ENCODE measurements at places on chromosomes 11 and 22.

DNA sequence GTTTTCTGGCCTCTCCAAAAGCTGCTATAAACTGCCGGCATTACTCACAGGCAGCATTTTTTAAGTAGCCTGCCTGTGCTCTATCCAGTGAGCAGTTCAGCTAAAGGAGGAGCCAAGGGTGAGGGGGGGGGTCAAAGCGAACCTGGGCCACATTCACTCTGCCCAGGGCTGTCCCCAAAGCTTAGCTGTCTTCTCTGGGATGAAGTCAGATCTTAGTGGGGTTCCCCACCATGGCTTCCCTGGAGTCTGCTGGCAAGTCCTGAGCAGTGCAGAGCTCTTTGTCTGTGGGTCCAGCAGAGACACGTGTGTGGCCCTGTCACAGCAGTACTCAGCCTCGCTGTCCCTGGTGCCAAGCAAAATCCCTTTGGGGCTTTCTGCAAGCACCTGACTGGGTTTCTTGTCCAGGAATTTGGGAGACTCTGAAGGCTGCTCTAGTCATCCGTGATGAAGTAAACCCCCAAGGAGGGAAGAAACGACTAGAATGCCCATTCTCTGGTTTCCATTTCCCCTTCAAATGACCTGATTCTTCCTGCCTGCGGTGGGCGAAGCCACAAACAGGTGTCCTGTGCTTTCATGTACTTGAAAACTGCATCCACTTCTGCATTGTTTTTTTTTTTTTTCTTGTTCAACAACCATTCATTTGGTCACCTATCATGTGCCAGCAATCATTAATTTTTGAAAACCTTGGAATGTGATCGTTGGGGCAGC lies 2.6 kb downstream of the KCNJ5 start:
- DNase-seq, result no peak

DNA sequence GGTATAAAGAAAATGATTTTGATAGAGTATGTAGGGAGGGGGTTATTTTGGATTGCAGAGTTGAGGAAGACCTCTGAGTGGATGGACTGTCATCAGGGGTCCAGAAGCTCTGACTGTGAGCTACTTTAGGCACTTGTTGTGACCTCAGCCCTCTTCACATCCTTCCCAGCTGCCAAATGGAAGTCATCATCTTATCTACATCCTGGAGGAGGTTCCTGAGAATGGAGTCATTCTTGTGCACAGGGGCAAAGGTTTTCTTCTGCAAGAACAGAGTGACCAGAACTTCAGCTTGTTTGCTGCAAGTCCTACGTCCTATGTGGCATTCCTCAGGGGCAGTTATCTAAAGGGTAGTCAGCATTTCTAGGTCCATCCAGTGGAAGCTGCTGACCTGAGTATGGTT lies 393.8 kb downstream of the AASDHPPT start:
- DNase-seq, result no peak

DNA sequence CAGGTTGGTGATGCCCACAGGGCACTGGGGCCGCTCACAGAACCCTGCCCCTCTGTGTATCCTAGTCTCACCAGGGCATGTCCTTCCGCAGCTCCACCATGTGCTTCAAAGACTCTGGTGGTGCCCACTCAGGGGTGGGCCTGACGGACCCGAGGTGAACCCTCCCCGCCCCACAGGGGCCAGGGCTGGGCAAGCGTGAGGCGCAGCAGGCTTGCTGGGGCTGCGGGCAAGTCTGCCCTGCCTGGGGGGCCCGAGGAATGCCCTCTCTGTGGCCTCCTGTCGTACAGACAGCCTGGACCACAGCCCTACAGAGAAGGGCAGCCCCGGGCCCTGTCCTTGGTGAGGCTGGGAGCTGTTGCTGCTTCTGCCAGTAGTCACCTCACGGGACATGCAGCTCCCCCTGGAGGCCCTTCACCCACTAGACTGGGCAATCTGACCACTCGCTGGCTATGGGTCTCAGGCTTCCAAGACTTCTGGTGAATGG lies 40.2 kb downstream of the TBX1 start:
- DNase-seq, result no peak

DNA sequence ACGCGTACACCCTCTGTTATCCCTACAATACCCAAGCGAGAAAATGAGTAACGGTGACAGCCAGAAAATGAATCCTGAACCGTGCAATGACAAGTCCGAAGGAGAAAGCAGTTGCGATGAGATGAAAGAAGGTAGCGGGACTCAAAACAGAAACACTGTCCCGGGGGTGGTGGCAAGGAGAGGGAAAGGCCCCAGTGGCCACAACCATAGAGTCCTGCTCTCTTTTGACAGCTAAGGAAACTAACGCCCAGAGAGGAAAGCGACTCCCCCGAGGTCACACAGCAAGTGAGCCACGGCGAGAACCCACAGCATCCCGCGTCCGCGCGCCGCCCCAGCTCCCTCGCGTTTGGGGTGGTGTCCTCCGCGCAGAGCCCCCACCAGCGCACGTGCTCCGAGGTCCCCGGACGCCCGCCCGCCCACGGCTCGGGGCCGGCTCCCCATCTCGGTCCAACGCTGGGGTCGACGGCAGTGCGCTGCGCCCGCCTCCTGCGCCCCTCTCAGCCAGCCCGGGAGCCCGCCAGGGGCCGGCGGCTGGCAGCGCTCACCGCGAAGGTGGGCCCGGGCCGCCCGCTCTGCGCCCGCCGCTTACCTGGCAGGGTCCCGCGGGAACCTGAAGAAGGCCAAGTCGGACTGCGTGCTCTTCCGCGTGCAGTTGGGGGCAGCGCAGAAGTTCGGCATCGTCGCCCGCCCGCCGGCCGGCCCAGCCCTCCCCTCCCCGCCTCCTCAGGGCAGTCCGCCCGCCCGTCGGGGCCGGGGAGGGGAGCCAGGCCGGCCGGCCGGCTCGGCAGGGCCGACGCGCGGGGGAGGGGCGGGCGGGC lies 564 bp downstream of the THAP12 start:
- DNase-seq, result peak; percentile 44

DNA sequence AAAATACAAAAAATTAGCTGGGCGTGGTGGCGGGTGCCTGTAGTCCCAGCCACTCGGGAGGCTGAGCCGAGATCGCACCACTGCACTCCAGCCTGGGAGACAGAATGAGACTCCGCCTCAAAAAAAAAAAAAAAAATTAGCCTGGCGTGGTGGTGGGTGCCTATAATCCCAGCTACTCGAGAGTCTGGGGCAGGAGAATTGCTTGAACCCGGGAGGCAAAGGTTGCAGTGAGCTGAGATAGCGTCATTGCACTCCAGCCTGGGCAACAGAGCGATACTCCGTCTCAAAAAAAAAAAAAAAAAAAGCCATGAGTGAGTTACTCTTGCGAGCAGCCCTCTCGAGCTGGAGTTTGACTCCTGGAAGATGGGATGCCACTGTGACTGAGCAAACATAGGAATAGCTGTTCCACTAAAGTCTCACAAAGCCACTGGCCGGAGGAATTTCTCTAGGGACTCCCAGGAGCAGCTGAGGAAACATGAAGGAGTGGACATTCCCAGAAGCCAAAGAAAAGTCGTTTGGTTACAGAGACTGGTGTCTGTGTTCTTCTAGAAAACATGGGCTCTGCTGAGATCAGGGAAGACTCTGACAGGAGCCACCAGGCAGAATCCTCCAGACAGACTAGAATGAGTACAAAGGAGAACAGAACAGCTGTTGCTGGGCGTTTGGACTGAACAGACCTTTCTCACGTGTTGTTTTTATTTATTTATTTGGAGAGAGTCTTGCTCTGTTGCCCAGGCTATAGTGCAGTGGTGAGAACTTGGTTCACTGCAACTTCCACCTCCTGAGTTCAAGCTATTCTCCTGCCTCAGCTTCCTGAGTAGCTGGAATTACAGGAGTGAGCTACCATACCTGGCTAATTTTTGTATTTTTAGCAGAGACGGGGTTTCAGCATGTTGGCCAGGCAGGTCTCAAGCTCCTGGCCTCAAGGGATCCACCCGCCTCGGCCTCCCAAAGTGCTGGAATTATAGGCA lies 32.4 kb upstream of the MYH9 start:
- no peak for DNase-seq

DNA sequence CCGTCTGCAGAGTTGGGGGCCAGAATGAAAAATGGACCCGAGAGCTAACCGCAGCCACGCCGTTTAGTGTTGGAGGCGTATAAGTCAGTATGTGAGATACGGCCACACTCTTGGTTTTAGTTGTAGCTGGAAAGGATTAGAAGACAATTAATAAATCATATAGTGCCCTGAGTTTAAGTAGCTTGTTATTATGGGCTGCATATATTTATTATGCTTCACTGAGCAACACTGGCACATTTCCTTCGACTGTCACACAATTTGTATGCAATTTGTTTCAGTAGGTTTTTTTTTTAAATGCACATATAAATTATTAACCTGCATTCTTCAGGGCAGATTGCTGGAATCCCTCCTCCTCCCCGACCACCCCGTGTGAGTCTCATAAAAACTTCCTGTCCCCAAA lies 56.9 kb downstream of the PKNOX2 start:
- DNase-seq, result no peak

- no peak for DNase-seq
Measured at GRCh38 chr22:20235389-20235991, 32.6 kb downstream of the RTN4R start.

DNA sequence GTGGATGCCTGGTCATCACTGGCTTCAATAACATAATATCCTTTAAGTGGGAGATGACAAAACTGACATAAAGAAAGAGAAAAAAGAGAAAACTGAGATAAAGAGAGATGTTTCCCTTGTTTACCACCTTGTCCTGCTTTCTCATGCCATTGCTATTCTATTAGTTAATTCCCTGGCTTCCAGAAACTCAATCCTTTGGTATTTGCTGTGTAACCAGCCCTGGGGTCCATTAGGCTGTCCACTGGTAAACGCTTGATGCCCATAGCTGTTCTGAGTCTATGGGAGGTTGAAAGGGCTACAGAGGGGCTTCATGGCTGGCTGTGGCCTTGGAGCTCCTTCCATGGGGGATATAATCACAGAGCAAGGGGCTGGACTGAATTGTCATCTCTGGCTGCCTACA lies 243.4 kb upstream of the PLET1 start:
- DNase-seq, result no peak

- DNase-seq, result no peak
Measured at GRCh38 chr11:76764941-76765665, 18.1 kb upstream of the TSKU start.

DNA sequence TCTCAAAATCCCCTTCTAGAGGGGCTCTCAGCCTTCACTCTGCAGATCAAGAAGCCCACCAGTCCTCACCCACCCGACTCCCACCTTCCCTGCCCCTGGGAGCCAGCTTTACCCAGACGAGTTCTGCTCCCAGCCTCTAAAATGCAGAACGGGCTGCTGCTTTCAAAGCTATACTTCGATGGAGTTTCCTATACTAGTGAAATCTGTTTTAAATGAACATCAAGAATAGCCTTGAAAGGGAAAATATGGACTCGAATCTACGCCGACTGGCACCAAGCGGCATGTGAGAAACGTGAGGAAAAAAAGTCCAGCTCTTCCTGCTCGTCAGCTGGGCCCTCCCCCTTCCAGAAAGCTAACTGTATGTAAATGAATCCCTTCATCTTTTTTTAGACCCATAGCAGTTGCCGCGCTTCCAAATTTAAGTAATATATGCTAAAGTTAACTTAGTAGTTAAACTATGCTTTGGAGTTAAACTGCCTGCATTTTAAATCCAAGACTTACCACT lies 211.7 kb downstream of the NTM start:
- no peak for DNase-seq

DNA sequence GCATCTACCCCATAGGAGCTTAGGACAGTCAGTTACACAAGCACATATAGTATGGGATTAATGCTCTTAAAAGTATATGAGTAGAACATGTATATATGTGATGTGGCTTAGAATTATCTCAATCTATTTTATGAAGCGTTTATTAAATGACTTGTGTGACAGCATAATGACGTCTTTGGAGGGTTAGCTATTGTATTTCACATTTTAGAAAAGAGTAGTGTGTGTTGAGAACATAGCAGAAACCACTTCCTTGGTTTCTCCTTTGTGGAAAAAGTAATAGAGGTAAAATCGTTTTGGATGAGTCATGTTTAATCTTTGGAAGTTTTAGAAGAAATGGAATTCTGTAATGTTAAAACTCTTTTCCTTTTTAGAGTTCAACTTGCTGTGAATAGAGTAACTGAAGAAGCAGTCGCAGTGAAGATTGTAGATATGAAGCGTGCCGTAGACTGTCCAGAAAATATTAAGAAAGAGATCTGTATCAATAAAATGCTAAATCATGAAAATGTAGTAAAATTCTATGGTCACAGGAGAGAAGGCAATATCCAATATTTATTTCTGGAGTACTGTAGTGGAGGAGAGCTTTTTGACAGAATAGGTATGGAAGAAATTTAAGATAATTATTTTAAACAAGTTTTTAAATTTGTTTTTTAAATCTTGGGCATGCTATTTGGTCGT lies 2.4 kb downstream of the CHEK1 start:
- DNase-seq, result no peak

- no peak for DNase-seq
Measured at GRCh38 chr11:66291706-66292542, at the start of gene TMEM151A. Gene TMEM151A (plus strand): TSS chr11:66291894. CDS start chr11:66292014, 120 bp downstream.

- DNase-seq, result no peak
Measured at GRCh38 chr11:128732471-128733277, 38.8 kb downstream of the FLI1 start.

- no peak for DNase-seq
Measured at GRCh38 chr11:126138636-126139035, 72.8 kb downstream of the RPUSD4 start.

GRCh38 chr11:84870486-84870885 lies 756.7 kb downstream of the DLG2 start:
- DNase-seq, result no peak

DNA sequence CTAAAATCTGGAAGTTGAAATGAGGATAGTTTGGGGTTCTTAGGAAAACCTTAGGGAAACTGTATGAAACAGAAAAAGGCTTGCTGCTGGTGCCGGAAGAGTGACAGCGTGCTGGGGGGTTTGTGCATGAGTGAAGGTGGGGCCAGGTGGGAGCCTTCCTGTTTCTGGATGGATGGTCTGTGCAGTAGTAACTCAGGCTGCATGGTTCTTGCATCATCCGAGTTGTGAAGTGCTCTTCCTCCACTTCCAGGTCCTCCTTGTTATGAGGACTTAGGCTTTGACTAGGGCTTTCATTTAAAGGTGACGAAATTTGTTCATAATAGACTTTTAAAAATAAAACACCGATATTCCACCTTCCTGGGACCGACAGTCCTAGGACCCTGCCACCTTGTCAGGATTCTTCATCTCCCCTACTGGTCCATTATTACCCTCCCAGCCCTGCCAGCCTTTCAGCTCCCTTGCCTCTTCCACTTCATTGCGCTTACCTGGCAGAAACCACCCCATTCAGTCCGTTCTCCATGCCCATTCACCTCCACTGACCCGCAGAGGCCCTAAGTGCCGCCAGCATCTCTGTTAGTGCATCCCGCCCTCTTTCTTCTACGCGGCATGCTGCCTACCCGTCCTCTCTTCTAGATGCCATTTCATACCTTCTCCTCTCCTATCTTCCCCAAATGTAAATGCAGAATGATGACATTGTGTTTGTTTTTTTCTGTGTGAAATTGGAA lies 47.3 kb downstream of the PPFIA1 start:
- DNase-seq, result peak; percentile 57

GRCh38 chr11:93921695-93922468 lies 71.5 kb upstream of the VSTM5 start:
- no peak for DNase-seq

DNA sequence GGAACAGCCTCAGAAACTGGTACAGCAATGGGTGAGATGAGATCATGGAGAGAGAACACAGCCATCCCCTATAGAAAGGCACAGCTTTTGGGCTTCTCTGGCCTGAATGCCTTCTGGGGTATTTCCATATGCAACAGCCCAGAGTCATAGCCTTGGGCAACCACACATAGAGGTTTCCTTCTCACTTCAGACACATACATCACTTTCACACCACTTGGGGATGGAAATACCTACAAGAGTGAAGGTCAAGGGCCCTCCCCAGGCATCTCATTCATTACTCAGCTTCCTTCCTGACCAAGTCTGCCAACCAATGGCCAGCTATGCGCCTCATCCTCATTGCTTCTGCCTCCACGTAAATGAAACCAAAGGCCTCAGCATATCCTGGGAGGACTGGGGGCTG lies 17.7 kb upstream of the OLFML1 start:
- DNase-seq, result no peak

Measured in HL-60 (cell line).